ENCODE measurements at places on chromosomes 4 and X. TPM values are rescaled to one million over a fixed set of nuclear protein-coding genes. Genes with fewer than 3 reads are reported as not detected.

ZIC3 gene
- not detected for total RNA-seq

DNA sequence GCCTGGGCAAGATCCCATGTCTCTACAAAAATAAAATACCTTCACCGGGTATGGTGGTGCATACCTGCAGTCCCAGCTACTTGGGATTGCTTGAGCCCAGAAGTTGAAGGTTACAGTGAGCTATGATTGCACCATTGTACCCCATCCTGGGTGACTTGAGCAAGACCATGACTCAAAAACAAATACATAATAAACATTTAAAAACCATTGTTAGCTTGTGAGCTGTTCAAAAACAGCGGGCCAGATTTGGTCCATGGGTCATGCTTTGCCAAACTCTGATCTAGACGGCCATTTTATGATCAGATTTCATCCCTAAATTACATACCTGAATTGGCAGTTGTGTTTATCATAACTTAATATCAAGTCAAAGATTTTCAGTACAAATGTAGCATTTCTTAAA lies 76.0 kb upstream of the GPM6B start:
- no peaks in the 10 kb centered on the region for H3K36me3 ChIP-seq
- no peak overlapping the region for H3K27ac ChIP-seq
- no peak overlapping the region for H3K4me3 ChIP-seq
- no peaks in the 10 kb centered on the region for H3K27me3 ChIP-seq
- no peak for DNase-seq

- no peak overlapping the region for H3K4me3 ChIP-seq
- H3K4me1 ChIP-seq = no peaks in the 10 kb centered on the region
- no peaks in the 10 kb centered on the region for H3K27me3 ChIP-seq
These were observed 2.5 kb downstream of the GABRQ start for GRCh38 chrX:152640034-152640818.

ADAM29 gene
- total RNA-seq = not detected

DNA sequence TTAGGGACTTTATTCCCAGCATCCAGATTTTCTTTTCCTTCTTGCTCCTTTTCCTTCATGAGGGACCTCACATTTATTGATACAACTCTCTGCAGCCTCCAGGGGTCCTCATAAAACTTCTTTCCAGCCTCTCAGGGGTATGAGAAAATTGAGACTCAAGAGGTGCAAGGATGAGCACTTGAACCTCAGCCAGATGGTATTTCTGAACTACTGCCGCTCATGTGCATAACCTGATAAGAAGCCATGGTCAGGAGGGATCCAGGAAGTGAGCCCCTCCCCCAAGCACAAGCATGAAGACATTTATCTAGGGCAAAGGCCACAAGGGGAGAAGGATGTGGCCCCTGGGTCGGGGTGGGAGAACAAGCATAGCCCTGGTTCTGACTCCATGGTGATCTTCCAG lies 73.3 kb downstream of the TSPAN7 start:
- H3K27ac ChIP-seq = no peak overlapping the region
- no peak overlapping the region for H3K4me3 ChIP-seq
- H3K36me3 ChIP-seq = no peaks in the 10 kb centered on the region
- no peaks in the 10 kb centered on the region for H3K27me3 ChIP-seq
- H3K4me1 ChIP-seq = no peaks in the 10 kb centered on the region
- no peak for DNase-seq

- no peak overlapping the region for H3K27ac ChIP-seq
- H3K36me3 ChIP-seq = no peaks in the 10 kb centered on the region
- no peak overlapping the region for H3K4me3 ChIP-seq
These were observed 2.6 kb downstream of the PHKA2 start for GRCh38 chrX:18981124-18981807.

ZMAT1 gene
- total RNA-seq = 4.4 TPM

GAGE12J gene
- not detected for total RNA-seq

DNA sequence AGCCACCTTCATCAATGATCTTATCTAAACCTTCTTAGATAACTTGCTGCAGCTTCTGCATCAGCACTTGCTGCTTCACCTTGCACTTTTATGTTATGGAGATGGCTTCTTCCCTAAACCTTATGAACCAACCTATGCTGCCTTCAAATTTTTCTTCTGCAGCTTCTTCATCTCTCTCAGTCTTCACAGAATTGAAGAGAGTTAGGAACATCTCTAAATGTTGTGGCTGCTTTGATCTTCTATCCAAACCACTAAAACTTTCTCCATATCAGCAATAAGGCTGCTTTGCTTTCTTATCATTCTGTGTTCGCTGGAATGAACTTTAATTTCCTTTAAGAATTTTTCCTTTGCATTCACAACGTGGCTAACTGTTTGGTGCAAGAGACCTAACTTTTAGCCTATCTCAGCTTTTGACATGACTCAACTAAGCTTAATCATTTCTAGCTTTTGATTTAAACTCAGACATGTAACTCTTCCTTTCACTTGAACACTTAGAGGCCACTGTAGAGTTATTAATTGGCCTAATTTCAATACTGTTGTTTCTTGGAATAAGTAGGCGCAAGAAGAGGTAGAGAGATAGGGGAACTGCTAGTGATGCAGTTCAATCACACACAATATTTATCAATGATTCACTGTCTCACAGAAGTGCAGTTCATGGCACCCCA lies 36.1 kb upstream of the CORIN start:
- H3K4me1 ChIP-seq = no peaks in the 10 kb centered on the region
- no peak overlapping the region for H3K27ac ChIP-seq
- no peak overlapping the region for H3K4me3 ChIP-seq
- H3K36me3 ChIP-seq = peaks cover 13% of the 10 kb centered on the region

- no peak overlapping the region for H3K4me3 ChIP-seq
- H3K36me3 ChIP-seq = no peaks in the 10 kb centered on the region
- H3K27me3 ChIP-seq = no peaks in the 10 kb centered on the region
- H3K4me1 ChIP-seq = no peaks in the 10 kb centered on the region
- H3K27ac ChIP-seq = no peak overlapping the region
These were observed 123.2 kb upstream of the SCML1 start for GRCh38 chrX:17613979-17614588.

GRCh38 chr4:1834047-1834775 lies 21.7 kb downstream of the LETM1 start:
- peaks cover 22% of the 10 kb centered on the region for H3K36me3 ChIP-seq
- no peak for DNase-seq
- H3K27ac ChIP-seq = no peak overlapping the region

DNA sequence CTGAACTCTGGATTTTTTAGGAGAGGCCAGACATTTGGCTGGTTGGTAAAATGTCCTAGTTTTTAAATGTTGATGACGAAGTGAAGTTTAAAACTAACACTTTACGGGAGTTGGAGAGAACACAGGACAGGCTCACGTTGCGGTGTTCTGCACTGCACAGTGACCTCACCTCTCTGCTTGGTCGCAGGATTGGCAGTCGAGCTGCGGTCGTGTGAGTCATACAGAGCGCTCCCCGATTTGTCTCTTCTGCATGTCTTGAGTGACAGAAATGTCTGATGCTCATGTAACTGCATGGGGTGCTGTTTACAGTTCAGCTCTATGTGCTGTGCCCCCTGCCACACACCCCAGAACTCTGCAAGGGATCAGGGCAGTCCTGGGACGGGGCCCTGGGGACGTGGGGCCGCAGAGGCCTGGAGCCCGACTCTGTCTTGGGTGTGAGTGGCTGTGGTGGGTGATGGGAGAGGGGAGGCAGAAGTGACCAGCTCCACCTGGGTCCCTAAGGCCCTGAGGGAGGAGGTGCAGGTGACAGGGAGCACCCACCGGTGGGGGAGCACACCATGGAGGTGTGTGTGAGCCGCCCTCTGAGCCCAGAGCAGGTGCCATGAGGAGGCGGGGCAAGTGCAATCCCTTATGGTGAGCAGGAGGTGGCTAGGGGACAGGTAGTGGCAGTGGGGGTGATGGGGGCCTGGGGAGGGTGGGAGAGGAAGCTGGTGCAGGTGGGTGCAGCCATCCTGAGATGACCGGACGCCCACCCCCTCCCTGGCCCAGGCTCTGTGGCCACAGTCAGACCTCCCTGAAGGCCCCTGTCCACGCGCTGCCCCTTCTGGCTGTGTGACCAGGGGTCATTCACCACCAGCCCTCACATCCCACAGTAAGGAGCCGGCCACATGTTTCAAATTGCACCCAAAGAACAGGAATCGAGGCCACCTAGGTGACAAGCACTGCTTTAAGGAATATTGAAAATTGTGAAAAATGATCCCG lies 77.9 kb upstream of the ADRA2C start:
- H3K27ac ChIP-seq = no peak overlapping the region
- no peaks in the 10 kb centered on the region for H3K4me1 ChIP-seq
- no peak overlapping the region for H3K4me3 ChIP-seq
- DNase-seq = no peak
- no peaks in the 10 kb centered on the region for H3K27me3 ChIP-seq
- H3K36me3 ChIP-seq = no peaks in the 10 kb centered on the region

- peaks cover 2% of the 10 kb centered on the region for H3K4me1 ChIP-seq
- H3K27ac ChIP-seq = no peak overlapping the region
- peaks cover 5% of the 10 kb centered on the region for H3K36me3 ChIP-seq
- H3K27me3 ChIP-seq = no peaks in the 10 kb centered on the region
- H3K4me3 ChIP-seq = no peak overlapping the region
- DNase-seq = no peak
These were observed 6.6 kb downstream of the CCNG2 start for GRCh38 chr4:77163641-77164040.

SPATA4 gene
- total RNA-seq = not detected

DNA sequence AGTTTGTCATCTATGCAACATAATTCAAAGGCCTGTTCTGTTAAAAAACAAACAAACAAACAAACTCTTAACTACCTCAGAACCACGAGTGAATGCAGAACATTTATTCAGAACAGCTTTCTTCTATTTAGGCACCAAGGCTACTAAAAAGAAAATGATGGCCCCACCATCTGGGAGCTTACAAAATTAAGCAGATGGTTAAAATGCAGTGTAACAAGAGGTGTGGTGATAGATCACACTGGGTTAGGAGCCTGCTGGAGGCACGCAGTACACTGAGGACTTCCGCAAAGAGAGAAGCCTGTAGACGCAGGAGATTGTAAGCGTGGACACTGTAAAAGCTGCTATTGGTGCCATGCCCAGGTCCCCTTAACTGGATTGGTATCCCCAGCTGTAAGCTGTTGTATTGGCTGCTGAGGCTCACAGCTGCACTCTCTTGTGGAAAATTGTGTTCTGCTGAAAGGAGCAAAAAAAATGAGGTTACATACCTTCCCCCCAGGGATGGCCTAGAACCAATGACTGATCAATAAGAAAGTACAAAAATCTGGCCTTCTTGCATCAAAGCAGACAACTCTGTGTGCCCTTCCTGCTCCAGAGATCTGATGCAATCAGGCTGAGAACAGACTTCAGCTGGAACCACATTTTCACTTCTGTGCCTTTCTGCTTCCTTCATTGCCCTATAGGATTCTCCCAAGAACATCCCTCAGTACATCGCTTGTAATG lies 60.0 kb downstream of the SHROOM3 start:
- H3K27me3 ChIP-seq = no peaks in the 10 kb centered on the region
- H3K4me1 ChIP-seq = no peaks in the 10 kb centered on the region
- no peak for DNase-seq
- H3K4me3 ChIP-seq = no peak overlapping the region
- no peaks in the 10 kb centered on the region for H3K36me3 ChIP-seq

GRCh38 chrX:115400960-115401359 lies 111.4 kb downstream of the LUZP4 start:
- no peak overlapping the region for H3K4me3 ChIP-seq
- no peaks in the 10 kb centered on the region for H3K36me3 ChIP-seq
- H3K27me3 ChIP-seq = no peaks in the 10 kb centered on the region
- DNase-seq = no peak

CFP gene
- 2.3 TPM for total RNA-seq

DNA sequence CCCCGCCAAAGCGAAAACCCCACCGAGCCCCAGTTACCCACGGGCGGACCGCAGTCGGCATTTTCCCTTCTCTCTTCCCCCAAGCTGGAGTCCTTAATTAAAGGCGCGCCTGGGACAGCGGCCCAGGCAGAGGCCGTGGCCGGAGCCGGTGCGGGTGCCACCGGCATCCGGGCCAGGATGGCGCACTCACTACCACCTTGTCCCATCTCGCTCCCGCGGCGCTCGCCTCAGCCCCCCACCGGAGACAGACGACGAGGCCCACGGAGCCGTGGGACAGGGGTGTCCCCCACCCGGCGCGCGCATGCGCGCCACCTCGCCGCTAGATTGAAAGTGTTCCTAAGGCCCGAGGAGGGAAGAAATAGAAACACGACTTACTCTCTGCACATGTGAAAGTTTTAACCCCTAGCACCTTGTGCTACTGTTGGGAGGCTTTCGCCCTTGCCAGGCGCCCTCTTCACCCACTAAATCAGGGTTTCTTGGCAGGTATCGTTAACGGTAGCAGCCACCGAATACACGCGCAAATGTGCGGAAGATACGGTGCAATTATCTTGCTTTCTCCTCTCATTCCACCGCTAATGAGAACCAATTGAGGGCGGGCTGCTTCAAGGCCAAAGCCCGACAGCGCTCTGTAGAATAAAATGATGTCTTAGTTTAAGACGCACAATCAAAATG lies 64.3 kb upstream of the CCDC160 start:
- H3K4me3 ChIP-seq = peak overlapping the region; percentile 76
- no peak overlapping the region for H3K27ac ChIP-seq

MAPK10 gene
- total RNA-seq = not detected

- H3K4me3 ChIP-seq = no peak overlapping the region
- H3K36me3 ChIP-seq = no peaks in the 10 kb centered on the region
- no peaks in the 10 kb centered on the region for H3K4me1 ChIP-seq
- no peak for DNase-seq
- H3K27me3 ChIP-seq = no peaks in the 10 kb centered on the region
These were observed 212.9 kb downstream of the NSUN7 start for GRCh38 chr4:40962551-40963180.

- H3K36me3 ChIP-seq = no peaks in the 10 kb centered on the region
- no peaks in the 10 kb centered on the region for H3K4me1 ChIP-seq
- no peaks in the 10 kb centered on the region for H3K27me3 ChIP-seq
These were observed 54.0 kb downstream of the SLC9A7 start for GRCh38 chrX:46704767-46705386.

DNA sequence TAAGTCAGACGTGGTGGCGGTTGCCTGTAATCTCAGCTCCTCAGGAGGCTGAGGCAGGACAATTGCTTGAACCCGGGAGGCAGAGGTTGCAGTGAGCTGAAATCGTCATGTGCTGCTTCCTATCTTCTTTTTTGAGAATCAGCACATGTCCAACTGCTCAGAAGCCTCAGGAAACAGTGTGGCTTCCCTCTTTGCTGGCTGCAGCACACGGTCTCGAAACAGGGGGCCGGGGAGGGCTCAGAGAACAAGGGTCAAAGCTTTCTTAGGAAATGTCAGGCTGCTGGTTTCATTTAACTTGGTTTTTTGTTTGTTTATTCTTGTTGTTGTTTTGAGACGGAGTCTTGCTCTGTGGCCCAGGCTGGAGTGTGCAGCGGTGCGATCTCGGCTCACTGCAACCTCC lies 31.3 kb downstream of the CRLF2 start:
- no peak overlapping the region for H3K27ac ChIP-seq
- DNase-seq = no peak
- H3K4me1 ChIP-seq = no peaks in the 10 kb centered on the region
- no peak overlapping the region for H3K4me3 ChIP-seq

CT45A1 gene
- not detected for total RNA-seq

DNA sequence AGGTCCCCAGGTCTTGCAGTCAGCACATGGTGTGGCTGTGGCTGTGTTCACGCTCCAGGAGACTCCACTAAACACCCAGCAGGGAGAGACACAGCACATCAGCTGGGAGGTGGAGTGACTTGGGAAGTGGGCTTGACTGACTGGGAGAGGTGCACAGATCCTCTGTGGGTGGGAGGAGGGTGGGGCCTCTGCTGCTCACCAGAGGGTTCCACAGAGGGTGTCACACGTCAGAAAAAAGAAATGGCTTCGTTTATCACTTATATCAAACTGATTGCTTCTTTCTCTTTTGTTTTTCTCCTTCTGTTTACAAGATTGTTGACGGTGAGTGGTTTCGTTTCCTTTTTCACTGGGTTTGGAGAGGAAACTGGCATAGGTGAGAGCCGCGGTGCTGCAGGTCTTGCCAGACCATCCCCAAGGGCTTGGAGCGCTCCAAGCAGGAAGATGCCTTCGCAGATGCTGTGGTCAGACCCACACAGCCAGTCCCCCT lies 24.8 kb upstream of the FAM193A start:
- H3K36me3 ChIP-seq = peaks cover 50% of the 10 kb centered on the region
- peak overlapping the region; percentile 18 for H3K27ac ChIP-seq
- DNase-seq = peak; percentile 29
- peaks cover 13% of the 10 kb centered on the region for H3K4me1 ChIP-seq

Measured in CD8-positive, alpha-beta memory T cell (primary cell).